ENCODE measurements at places on chromosomes 1 and 21. TPM values are rescaled to one million over a fixed set of nuclear protein-coding genes. Genes with fewer than 3 reads are reported as not detected.
A peak's percentile ranks its signal among the peaks of the same experiment; 100 is the strongest.

DMBX1 gene
- total RNA-seq: 0.10 TPM

POGK gene
- 43.1 TPM for total RNA-seq

OR2AK2 gene
- not detected for total RNA-seq

LCK gene
- total RNA-seq: 246 TPM

OR2T11 gene
- total RNA-seq: not detected

TMCO2 gene
- not detected for total RNA-seq

RPTN gene
- total RNA-seq: not detected

CFHR4 gene
- not detected for total RNA-seq

GRCh38 chr1:119101563-119101962 lies 38.9 kb downstream of the WARS2 start:
- H3K27me3 ChIP-seq: no peaks in the 10 kb centered on the region
- no peak for DNase-seq
- no peak overlapping the region for H3K4me3 ChIP-seq
- peaks cover 13% of the 10 kb centered on the region for H3K36me3 ChIP-seq
- no peak overlapping the region for H3K27ac ChIP-seq

GRCh38 chr1:51956528-51957509 lies 33.7 kb downstream of the RAB3B start:
- H3K36me3 ChIP-seq: no peaks in the 10 kb centered on the region
- no peaks in the 10 kb centered on the region for H3K4me1 ChIP-seq
- no peak overlapping the region for H3K27ac ChIP-seq
- H3K4me3 ChIP-seq: no peak overlapping the region
- no peak for DNase-seq

DNA sequence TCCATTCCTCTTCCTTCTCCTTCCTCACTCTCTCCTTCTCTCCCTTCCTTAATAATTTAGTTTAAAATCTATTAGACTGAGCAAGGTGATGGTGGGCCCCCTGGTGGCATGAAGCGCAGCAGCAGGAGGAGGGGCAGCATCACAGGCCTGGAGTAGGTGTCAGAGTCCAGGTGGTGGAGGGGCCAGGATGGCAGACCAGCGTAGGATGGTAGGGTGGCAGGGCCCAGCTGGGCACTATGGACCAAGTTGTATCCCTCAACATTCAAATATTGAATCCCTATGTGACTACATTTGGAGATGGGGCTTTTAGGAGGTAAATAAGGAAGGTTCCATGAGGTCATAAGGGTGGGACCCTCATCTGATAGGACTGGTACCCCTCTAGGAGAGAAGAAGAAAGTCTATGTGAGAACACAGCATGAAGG lies 61.0 kb downstream of the WDR4 start:
- peaks cover 5% of the 10 kb centered on the region for H3K27me3 ChIP-seq
- H3K4me3 ChIP-seq: no peak overlapping the region
- H3K36me3 ChIP-seq: peaks cover 2% of the 10 kb centered on the region
- peak; percentile 73 for DNase-seq

GRCh38 chr1:19461220-19461554 lies 24.2 kb downstream of the CAPZB start:
- peaks cover 90% of the 10 kb centered on the region for H3K4me1 ChIP-seq
- no peak for DNase-seq
- H3K27me3 ChIP-seq: no peaks in the 10 kb centered on the region
- H3K36me3 ChIP-seq: peaks cover 16% of the 10 kb centered on the region
- H3K27ac ChIP-seq: peak overlapping the region; percentile 52

DNA sequence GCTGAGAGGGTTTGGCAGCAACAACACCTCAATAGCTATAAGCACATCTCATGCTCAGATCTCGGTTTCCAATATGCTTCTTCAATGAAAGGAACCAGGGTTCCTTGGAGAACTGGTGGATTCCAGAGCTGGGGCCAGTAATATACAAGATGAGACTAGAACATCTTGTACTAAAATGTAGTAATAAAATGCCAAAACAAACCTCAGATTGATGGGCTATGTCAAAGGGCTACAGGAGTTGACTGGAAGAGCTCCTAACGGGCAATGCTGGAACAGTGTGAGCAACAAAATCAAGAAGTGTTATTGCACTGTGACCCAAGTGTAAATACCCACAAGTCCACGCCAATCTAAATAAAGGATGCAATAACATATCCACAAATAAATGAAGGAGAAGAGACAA lies 26.1 kb upstream of the SLC19A1 start:
- H3K27ac ChIP-seq: no peak overlapping the region
- peaks cover 6% of the 10 kb centered on the region for H3K27me3 ChIP-seq
- no peaks in the 10 kb centered on the region for H3K36me3 ChIP-seq
- no peak for DNase-seq
- H3K4me1 ChIP-seq: no peaks in the 10 kb centered on the region
- no peak overlapping the region for H3K4me3 ChIP-seq

- no peak overlapping the region for H3K27ac ChIP-seq
- H3K4me1 ChIP-seq: peaks cover 21% of the 10 kb centered on the region
- H3K27me3 ChIP-seq: no peaks in the 10 kb centered on the region
- H3K4me3 ChIP-seq: no peak overlapping the region
Measured at GRCh38 chr1:158147401-158147800, 33.3 kb upstream of the CD1D start.

- no peak overlapping the region for H3K4me3 ChIP-seq
- peaks cover 17% of the 10 kb centered on the region for H3K27me3 ChIP-seq
- DNase-seq: no peak
- peaks cover 45% of the 10 kb centered on the region for H3K4me1 ChIP-seq
- H3K36me3 ChIP-seq: peaks cover 2% of the 10 kb centered on the region
Measured at GRCh38 chr1:172897738-172898137, 153.0 kb downstream of the TNFSF18 start.

DNA sequence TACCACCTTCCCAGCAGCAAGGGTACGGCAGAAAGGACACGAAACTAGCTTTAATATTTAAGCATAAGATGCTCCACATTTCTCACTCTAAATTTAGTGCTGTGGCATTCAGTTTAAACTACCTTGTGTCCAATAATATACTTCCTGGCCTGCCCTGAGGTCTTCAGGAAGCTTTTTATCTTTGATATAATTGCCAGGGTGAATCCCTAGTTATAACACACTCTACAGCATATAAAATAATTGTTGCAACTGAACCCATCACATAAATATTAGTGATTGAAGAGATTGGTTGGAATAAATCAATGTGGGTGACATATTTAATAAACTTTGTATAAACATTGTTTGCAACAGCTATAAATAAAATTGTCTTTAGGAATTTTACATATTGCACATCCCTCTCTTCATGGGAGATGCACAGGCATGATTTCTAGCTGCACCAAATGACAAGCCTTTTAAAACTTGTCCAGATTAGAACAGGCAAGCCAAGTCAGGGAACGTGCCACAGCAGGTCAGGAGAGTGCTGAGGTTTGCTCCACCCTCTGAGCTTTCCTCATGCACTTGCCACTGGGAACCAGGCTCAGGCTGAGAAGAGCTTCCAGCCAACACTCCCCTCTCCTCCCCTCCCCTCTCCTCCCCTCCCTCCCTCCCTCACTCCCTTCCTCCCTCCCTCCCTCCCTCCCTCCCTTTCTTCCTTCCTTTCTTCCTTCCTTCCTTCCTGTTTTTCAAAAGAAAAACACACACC lies 623.2 kb upstream of the PKN2 start:
- H3K4me1 ChIP-seq: no peaks in the 10 kb centered on the region
- peaks cover 7% of the 10 kb centered on the region for H3K27me3 ChIP-seq
- no peak overlapping the region for H3K27ac ChIP-seq
- H3K36me3 ChIP-seq: no peaks in the 10 kb centered on the region
- DNase-seq: no peak

GRCh38 chr1:164855716-164856329 lies 296.8 kb downstream of the PBX1 start:
- H3K36me3 ChIP-seq: no peaks in the 10 kb centered on the region
- H3K4me1 ChIP-seq: no peaks in the 10 kb centered on the region
- no peak overlapping the region for H3K27ac ChIP-seq
- H3K4me3 ChIP-seq: no peak overlapping the region
- no peaks in the 10 kb centered on the region for H3K27me3 ChIP-seq

Data from activated CD4-positive, alpha-beta memory T cell treated with anti-CD3 and anti-CD28 coated beads for 36 hours (primary cell).